ENCODE measurements at places on chromosomes 7 and 10.

DNA sequence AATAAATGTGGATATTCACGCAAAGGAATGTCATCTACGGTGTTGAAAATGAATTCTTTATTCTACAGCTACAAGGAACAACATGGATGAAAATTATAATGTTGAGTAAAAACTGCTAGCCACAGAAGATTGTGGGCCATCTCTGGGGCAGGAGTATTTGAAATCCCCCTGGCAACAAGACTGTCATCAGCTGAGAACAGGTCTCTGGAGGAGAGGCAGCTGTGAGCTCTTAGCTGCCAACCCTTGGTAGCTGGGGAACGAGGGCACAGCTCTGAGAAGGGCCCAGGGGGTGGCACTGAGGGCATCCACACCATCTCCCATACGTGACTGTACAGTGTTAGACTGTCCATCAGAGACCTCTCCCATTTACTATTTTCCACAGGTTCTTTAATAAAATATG lies 340.1 kb upstream of the MGMT start:
- DNase-seq, result no peak

DNA sequence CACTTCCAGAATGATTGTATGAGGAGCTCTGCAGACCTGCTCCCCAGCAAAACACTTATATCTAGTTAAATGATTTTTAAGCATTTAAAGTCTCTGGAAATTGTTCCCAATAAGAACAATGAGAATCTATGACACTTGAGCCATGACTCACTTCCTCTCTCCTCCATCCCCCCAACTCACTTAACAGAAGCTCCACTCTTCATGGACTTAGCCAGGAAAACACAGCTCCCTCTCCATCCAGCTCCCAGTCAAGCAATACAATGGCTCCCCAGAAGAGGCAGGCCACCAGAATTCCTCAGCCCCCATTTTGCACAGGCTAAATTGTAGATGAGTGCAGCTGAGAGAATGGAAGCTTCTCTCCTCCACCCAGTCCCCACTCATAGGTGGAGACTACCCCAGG lies 27.0 kb downstream of the AOC1 start:
- DNase-seq, result no peak

GRCh38 chr7:41183741-41184140 lies 519.1 kb downstream of the INHBA start:
- DNase-seq, result no peak

DNA sequence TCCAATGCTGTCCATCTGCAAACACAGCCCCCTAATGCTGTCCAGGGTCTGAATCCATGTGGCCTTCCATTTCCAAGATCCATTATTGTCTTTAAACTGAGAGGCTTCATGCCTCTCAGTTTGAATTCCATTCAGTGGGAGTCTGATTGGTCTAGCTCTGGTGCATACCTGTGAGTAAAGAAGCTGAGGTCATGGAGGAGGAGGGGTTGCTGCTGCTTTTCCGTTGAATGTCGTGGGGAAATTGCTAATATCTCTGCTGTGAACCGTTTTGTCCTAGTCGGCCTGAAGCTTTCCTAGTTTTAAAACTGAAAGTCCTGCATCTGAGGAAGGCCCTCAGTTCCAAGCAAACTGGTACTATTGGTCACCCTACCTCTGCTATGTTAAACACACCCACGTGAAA lies 17.7 kb downstream of the SH2D4B start:
- DNase-seq, result no peak

DNA sequence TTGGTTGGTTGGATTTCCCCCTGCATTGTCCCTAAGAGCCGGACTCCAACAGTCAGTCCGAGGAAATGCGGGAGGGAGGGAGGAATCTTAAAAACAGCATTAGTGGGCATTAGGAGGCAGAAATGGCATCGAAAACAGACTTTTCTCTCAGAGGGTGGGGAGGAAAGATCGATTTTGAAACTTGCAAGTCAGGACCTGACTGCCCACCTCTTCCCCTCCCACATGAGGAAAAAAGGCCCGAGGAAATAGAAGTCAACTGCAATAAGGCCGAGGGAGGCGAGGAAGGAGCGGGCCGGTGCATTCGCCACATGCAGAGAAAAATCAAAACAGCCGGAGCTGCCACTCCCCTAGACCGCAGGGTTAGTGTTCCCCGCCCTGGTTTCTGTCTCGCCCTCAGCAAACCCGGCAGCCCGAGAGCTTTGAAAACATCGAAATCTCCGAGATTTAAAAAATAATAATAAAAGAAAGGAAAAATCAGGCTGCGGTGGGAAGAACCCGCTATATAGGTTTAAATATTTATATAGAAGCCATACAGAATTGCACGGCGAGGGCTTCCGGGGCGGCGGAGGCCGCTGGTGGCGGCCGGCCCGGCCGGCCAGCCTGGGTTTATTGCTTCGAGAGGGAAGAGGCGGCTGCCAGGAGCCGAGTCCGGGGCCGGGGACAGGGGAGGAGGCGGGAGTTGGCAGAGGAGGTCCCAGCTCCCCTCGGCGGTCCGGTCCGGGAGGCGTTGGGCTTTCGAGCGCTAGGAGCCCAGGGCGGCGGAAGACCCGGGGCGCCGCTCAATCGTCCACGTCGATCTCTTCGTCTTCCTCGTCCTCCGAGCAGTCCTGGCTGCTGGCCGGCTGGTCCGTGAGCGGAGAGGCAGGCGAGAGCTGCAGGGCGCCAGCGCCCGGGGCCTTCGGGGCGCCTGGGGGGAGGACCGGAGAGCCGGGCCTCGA lies 2.5 kb downstream of the LBX1 start:
- DNase-seq, result no peak

DNA sequence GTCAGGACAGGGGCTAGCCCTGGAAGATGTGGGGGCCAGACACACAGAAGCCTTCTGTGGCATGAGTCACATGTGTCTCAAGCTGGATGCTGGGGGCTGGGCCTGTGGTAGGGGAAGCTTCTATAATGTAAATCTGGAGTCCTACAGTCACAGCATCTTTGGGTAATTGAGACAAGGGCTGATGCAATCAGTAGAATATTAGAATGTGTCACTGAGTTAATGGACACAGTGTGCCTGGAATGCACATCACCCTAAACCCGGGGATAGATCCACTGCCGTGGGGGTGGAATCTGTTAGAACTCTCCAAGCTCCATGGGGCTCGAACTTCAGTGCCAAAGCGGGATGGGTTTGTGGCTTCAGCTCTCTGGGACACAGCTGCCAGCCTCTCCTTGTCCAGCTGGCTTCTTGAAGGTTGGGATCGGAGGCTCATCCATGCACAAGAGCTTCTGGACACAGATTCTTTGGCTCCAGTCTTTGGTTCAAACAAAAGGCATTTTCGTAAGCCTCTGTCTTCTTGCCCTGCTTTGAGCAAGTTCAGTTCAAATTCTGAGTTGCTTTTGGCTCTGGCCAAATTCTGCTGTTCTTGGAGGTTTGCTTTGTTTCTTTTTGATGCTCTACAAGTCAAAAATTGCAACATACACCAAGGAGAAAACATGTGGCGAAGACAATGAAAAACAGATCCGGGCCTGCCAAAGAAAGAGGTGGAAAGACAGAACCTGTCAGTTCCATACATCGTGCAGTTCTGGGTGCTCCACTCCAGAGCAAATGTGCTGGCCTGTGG lies 194.8 kb upstream of the ZNF32 start:
- DNase-seq, result no peak

DNA sequence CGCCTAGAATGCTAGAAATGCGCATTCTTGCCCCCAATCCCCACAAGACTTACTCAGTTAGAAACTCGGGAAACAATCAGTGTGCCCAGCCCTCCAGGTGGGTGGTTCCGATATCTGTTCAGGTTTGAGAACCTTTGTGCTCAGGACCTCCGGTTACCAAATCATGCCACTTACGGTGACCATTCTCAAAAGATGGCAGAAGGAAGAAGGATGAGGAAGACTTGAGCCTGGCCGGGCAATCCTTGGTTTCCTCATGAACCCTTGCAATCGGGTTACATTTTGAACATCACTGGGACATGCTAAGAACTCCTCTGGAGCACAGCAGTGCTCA lies 52.1 kb downstream of the RBM17 start:
- no peak for DNase-seq

- no peak for DNase-seq
Measured at GRCh38 chr10:129523723-129524316, 56.8 kb downstream of the MGMT start.

- DNase-seq, result no peak
Measured at GRCh38 chr10:124385627-124386185, 33.0 kb downstream of the OAT start.

DNA sequence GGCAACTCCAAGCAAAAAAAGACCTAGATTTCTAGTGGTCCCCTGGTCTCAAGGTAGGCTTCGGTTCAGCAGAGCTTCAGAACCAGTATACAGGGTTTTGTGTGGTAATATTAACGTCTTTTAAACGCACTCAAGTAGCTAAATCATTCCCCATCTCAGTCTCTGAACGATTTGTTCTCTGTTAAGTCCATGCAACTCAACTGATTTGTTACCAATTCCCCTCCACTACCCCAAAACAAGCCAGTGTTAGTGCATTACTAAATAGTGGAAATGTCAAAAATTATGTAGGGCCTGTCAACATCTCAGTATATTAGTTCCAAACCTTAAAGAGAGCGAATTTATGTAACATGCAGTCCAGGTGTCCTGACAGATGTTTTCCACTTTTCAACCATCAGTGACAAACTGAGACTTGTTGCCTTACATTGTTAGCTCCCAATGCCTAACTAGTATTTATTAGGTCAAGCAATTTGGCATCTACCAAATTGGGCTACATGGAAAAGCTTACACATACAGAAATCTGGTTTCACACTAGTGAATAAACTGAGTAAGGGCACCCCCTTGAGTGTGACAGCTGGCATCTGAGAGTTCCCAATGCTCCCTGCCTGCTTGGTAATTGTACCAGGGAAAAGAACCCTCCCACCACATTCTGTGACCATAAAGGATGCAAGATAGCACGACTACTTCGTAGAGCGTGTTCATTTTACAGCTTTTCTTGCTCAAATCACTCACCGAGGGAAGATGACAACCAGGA lies 12.2 kb downstream of the HNRNPA2B1 start:
- DNase-seq, result no peak

- no peak for DNase-seq
Measured at GRCh38 chr7:71612911-71613310, 481.0 kb downstream of the GALNT17 start.

- DNase-seq, result no peak
Measured at GRCh38 chr10:69043931-69044531, 43.9 kb upstream of the SRGN start.

DNA sequence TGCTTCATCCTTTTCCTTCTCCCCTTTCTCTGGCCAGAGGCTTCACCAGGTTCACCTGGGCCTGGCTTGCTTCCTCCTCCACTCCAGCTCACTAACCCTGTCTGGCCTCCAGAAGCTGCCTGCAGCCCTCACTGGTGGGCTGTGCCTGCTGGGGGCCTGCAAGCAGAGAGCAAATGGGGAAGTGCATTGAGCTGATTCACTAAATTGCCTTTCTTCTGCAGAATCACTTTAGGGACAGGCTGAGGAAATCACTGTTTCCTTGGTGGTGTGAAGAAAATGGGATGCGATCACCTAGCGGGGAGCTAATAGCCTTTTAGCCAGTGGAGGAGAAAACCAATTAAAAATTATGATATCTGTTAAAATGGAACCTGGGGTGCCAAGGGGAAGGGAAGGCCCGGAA lies 3.0 kb downstream of the RET start:
- DNase-seq, result no peak

DNA sequence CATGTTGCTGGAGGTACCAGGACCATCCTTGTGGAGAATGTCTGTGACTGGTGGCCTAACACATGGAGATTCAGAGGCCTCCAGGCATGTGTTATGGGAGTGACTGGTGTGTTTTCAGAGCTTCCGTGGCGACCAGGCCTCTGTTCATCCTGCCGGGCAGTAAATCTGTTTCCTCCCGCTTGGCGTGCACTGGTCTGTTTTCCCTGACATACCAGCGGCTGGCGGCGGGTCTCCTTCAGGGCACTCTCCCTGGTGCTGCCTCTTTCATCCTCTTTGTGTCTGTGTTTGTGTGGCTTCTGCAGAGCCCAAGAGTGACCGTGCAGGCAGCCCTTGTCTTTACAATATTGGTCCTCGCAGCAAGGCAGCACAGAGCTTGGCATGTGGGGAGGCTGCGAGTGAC lies 385.1 kb upstream of the MKI67 start:
- no peak for DNase-seq

GRCh38 chr10:59709395-59710125 lies at the start of gene SLC16A9:
TSS of gene SLC16A9 (minus strand) at chr10:59709850. CDS start at chr10:59684291, 25,559 bp downstream.
- no peak for DNase-seq

GRCh38 chr10:53909791-53910190 lies 891.2 kb downstream of the PCDH15 start:
- no peak for DNase-seq

GRCh38 chr7:121924269-121925186 lies 51.6 kb downstream of the PTPRZ1 start:
- DNase-seq, result no peak

- no peak for DNase-seq
Measured at GRCh38 chr10:6601246-6601805, 21.2 kb upstream of the PRKCQ start.

DNA sequence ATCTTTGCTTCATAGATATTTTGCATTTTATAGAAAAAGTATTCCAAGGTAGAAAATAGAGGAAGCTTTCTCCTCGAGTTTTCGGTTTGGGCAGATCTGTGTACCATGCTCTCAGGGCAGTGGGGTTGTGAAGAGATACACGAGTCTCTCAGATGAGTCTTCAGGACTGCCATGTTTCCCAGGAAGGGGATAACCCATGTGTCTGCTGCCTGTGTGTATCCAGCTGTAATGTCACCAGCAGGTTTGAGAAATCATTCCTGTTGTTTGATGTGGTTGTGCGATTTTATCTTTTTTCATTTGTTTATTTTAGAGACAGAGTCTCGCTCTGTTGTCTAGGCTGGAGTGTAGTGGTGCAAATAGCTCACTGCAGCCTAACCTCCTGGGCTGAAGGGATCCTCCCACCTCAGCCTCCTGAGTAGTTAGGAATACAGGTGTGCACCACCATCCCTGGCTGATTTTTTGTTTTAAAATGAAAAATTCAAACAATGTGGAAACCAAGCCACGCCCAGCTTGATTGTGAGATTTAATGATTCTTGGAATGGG lies 48.9 kb downstream of the SNX10 start:
- no peak for DNase-seq

GRCh38 chr7:73366990-73367389 lies 39.0 kb downstream of the FKBP6 start:
- DNase-seq, result no peak

DNA sequence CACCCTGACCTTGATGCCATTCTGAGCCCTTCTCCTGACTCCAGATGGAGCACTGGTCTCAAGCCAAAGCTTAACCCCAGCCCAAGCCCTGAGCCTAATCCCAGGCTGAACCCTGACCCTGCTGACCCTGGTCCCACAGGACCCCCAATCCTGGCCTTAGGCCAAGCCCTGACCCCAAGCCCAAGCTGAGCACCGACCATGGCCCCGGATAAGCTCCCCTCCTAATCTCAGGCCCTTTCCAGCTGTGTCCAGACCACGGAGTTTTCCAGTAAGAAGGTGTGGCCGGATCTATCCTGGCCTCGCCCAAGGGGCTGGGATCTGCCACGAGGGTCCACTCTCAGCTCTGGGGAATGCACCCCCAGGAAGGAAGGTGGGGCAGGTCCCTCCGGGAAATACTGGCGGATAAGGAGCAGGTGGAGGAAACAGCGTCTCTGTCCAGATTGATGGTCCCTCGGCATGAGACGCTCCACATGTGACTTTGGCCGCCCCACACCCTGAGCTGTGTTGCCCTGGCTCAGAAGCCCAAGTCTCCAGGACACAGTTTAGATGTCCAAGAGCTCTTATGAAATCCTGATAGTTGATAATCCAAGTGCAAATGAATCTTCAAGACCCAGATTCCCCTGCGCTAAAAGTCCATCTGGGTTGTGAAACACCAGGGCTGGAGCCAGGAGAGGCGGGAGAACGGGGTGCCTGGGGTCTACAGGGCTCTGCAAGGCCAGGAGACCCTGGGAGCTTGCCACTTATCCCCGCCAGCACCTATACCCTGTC lies 10.4 kb downstream of the ELN start:
- no peak for DNase-seq

All from stimulated activated CD8-positive, alpha-beta memory T cell treated with anti-CD3 and anti-CD28 coated beads, Interleukin-7, amount 100 ng/mL, for 1 hour (primary cell).